Right kidney (tissue), 9 donors: ENCODE measurements at places on chromosomes 13 and 19.

DNA sequence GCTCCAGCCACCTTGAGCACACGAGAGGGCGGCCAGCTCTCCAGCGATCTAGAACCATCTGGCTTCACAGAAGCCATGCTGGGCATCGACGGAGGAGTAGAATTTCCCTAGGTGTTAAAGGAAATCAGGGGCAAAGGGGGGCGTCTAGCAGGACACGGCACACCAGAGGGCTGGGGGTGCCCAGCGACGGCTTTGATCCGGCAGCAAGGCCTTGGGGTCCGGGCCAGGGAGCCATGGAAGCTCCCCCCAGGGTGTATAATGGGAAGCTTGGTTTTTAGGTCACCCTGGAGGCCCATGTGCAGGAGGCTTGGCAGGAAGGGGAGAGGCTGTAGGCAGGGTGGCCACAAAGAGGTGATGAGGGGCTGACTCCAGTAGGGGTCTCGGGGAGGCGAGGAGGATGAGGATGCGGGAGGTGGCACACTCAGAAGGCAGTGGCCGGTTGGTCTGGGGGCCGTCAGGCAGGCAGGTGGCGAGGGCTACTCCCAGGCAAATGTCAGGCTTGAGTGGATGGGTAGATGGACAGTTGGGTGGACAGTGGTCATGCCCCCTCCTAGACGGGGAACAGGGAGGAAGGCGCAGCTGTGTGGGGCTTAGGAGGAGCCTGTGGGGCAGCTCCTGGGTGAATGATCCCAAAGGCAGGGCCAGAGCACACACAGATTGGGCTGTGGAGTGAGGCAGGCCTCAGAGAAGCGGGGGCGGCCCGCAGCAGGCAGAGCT lies 5.6 kb downstream of the KMT5C start:
- DNase-seq, result no peak

GRCh38 chr13:31765138-31765785 lies 25.9 kb downstream of the RXFP2 start:
- DNase-seq, result no peak

GRCh38 chr19:11797491-11797890 lies 832 bp upstream of the ZNF491 start:
- peak; percentile 70 for DNase-seq

DNA sequence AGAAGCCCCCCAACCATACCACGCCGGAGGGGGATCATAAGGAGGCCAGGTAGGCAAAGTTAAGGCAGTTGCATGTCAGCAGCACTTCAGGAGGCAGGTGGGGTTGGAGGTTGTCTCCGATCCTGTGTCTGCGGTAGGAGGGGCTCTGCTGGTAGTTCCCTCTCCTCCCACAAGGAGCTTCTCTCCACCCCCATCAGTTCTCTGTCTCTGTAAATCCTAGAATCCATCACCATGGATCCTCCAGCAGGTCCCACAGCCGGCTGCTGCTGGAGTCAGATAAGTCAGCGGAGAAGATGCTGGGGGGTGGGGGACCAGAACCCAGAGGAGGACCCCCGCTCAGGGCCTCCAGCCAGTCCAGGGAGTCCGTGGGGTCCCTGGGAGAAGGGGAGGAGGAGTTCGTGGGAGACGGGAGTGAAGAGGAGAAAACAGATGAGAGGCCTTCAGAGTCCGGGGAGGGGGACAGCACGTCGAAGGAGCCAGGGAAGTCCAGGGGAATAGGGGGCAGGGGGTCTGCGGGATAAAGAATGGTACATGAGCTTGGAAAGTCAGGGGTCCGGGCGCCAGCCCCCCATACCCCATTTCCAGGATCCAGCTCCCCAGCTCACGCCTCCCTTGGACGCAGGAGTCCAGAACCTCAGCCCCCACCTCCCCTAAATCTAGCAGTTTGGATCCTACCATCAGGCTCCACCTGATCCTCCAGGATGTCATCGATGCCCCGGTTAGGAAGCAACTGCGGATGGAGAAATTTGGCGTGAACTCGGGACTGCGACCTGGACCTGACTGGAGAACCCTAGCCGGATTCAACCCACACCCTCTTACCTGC lies 6.3 kb downstream of the MAMSTR start:
- no peak for DNase-seq

- no peak for DNase-seq
These were observed 24.9 kb upstream of the AMER2 start for GRCh38 chr13:25196971-25197370.

- peak; percentile 93 for DNase-seq
These were observed at the start of gene ZC3H13 for GRCh38 chr13:46052319-46053161. Gene ZC3H13, minus strand, starts transcription at chr13:46052746. Its CDS starts 7,239 bp downstream, at chr13:46045507.

- no peak for DNase-seq
These were observed 45.8 kb downstream of the TGDS start for GRCh38 chr13:94550062-94550738.

DNA sequence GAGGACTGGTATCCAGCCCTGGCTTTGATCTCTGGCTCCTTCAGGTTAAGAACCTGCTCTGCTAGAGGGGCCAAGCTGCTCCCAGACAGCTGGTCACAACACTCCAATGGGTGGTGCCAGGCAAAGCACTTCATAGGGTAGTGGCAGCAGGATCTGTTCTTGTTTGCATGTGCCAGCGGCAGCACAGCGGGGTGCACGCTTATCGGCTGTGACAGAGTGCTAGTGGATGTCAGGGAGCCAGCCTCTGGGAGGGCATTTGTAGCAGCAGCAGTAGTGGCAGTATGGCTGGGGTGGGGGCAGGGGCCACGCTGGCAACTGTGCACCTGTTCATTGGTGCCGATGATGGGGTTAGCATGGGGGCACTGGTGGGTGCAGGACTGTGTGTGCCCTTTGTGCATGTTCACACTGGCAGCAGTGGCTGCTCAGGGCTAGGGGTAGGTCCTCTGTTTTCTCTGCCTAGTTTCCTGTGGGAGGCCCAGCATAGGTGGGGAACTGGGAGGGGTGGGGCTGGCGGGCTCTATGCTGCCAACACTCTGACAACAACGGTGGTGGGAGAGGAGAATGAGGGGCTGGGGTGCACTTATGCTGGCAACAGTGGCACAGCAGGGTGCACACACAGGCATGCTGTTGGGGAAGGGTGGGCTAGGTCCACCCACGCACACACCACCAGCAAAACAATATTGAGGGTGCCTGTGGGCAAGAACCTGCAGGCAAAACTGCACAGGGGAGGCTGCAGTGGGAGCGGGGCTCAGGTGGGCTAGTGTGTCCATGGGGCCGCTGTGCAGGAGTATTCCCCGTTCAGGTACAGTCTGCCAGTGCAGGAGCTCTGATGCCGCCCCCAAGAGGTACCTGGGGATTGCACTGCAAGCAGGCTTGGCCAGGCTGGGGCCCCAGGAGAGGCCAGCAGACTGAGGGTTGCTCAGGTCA lies 19.3 kb downstream of the AP1M1 start:
- DNase-seq, result no peak
